ENCODE measurements at places on chromosomes 11 and 22.

DNA sequence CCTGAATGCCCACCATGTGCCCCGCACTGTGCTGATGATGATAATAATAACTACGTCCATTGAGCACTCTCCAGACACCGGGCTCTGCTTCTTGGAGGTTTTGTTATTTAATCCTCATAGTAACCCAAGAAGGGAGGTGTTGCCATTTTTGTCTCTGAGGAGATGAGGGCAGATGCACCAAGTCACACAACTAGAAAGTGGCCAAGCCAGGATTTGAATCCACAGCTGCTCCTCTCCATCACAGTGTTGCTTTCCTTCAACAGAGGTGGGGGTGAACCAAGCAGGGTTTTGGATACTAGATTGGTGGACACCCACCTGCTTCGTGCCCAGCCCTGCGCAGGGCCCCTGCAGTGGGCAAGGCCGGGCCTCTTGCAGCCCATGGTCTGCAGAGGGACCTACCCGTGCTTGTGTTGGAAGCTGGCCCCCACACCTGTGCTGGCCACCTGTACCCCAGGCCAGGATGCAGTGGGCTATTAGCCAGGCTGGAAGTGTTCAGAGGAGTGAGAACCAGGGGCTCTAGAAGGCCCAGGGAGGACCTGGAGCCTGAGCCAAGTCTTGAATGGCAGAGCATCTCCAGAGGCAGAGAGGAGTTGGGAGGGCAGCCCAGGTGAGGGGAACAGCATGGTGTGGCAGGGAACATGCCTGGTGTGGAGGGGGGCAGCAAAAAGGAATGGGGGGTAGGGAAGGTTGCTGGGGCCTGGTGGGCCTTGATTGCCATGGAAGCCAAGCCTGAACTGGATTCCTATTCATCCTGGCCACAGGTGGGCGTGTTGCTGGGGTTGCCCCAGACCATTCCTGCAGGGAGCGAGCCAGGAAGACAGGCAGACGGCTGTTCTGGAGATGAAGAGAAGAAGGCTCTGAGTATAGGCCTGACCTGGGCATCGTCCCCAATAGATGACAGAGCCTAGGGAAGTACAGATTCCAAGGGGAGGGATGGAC is 2.7 kb upstream of the DPP3 start:
- DNase-seq = no peak

- peak; percentile 27 for DNase-seq
Observed at GRCh38 chr11:9001736-9002135, 2.1 kb downstream of the NRIP3 start.

- DNase-seq = no peak
Observed at GRCh38 chr22:43782448-43782847, 29.7 kb downstream of the EFCAB6 start.

DNA sequence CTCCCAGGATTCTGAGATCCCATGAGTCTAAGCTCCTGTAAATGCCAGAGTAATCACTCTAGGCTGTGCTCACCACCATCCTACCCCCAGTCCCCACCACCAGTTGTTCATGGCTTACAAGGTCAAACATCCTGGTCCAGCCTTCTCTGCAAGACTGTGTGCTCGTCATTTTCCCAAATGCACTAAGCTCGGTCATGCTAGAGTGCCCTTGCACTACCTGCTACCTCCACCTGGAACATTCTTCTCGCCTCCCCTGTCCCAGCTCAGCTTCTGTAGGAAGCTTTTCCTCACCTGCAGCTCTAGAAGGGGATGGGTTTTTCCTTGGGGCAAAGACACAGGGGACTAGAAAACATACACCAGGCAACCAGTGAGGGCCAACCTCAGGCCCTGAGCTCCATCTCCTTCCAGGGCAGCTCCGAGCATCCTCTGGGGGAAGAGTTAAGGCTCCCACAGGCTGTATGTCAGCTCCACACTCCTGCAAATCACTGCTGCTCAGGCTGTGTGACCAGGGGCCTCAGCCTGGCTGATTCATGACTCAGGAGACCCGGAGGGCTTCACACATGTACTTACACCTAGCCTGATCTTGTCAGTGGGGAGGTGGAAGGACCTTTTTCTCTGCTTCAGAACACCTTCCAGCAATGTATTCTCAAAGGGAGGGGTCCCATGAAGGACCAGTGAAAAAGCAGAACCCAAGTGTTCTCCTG is 37.2 kb upstream of the CSNK2A3 start:
- no peak for DNase-seq

DNA sequence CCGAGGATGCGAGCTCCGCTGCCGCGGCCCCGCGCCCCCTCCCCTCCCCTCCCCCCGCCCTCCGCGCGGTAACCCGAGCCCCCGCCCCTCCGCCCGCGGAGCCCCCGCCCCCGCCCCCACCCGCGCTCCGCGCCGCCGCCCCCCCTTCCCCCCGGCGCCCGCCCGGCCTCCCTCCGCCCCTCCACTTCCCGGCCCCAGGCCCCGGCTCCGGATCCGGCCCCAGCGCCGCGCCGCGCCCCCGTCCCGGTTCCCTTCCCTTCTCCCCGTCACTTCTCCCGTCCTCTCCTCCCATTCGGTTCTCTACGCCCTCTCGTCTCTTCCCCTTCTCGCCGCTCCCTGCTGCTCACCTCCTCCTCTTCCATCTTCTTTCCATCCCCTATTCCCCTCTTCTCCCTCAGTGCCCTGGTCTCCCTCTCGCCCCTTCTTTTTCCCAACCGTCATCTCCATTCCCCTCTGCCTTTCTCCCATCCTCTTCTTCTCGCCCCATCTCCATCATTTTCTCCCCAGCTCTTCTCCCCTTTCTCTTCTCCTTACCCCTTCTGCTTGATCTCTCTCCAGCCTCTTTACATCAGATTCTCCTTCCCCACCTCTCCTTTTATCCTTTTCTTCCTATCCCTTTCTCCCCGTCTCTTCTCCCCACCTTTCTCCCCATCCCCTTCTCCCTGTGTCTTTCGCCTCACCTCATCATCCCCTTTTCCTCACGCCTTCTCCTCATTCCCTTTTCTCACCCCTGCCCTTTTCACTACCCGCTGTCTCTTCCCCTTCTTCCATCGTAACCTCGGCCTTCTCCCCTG is at the start of gene DCHS1:
Gene DCHS1, minus strand, starts transcription at position 20 of the 794 bp plus-strand sequence. CDS start 14,196 bp downstream, outside the sequence.
- DNase-seq = no peak

All from stimulated activated CD4-positive, alpha-beta T cell treated with anti-CD3 and anti-CD28 coated beads, TNF-alpha, amount 100 ng/mL, for 48 hours (primary cell).